ENCODE measurements at places on chromosomes 2 and 18.

DNA sequence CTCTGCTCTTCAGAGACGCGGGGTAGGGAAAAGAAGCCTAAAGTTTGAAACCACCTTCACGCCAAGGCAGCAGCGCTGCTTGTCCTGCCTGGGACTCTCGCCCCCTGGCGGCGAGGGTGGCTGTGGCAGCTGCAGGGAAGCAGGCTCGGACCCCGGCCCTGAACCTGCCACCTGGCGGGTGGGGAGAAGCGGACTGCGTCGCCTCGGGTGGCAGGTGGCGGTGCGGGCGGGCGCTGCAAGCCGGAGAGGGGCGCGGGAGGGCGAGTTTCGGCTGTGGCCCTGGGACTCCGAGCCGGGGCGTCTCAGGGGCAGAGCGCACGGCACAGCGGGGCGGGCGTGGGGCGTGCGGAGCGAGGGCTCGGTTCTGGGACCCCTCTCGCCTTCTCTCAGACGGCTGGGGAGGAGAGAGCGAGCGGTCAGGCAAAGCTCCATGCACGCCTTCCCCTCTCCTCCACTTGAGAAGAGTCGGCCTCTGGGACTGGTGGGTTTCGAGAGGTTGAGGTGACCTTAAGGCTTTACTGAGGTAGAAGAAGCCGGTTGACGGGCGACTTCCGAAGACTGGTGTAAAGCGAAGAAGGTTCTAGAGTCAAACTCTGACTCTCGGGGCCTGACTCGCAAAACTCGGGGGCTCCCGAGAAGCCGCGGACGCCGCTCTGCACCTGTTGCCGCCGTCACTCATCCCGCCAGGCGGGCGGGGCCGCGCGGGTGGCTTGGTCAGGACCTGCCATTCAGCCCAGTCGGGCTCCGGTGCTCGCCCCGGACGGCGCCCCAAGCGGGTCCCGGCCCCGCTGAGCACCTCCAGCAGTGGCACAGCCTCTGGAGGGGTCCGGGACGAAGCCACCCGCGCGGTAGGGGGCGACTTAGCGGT, 1.1 kb upstream of the BOLL start:
- DNase-seq, result peak; percentile 75

DNA sequence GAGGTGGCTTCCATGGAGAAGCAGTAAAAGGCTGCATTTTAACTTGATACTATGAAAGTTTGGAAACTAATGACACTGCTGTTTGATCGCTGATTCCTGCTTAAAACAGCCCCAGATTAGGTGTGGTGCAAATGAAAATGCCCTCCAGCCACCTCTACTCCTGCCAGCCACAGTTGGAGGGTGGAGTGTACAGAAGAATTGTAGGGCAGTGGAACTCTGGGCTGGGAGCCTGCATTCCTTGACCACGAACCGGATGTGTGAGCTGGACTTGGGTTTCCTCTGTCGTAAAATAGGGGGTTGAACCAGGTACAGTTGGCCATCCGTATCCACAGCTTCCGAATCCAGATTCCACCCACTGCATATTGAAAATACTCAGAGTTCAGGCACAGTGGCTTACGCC, 84.6 kb upstream of the RFX8 start:
- no peak for DNase-seq

DNA sequence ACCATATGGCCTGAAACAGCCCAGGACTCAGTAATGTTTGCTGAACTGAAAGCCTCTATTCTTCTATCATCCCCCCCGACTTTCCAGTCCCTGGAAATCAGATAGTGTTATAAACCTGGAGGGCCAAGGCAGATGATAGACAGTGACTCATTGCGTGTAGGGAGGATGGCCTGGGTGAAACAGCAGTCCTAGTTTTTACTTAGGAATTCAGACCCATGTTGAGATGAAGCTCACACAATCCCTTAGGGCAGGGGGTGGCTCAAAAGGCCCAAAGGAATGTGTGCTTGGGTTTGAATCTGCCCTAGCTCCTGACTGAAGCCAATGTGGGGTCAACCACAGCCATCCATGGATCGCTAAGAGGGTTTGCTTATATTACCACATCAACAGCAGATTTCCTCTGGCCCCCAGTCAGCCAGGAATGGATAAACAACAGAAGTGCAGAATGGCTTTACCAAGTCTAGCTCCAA, 43.9 kb upstream of the STPG4 start:
- no peak for DNase-seq

DNA sequence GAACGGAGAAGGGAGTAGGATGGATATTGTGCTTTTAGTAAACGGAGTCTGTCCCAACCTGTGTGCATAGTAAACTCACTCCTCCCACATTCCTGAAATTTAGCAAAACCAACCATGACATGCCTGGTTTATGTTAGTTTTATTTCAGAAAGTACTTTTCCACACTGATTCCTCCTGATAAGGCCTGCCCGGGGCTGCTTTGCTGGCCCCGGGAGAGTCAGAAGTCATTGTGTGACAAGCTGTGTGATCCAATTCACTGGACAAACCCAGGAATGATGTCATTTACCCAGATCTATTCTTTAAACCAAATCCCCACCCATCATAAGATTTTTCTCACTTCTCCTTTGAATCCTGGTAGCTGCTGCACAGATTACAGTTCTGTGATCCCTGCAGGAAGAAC, 109.0 kb downstream of the SETBP1 start:
- peak; percentile 50 for DNase-seq

DNA sequence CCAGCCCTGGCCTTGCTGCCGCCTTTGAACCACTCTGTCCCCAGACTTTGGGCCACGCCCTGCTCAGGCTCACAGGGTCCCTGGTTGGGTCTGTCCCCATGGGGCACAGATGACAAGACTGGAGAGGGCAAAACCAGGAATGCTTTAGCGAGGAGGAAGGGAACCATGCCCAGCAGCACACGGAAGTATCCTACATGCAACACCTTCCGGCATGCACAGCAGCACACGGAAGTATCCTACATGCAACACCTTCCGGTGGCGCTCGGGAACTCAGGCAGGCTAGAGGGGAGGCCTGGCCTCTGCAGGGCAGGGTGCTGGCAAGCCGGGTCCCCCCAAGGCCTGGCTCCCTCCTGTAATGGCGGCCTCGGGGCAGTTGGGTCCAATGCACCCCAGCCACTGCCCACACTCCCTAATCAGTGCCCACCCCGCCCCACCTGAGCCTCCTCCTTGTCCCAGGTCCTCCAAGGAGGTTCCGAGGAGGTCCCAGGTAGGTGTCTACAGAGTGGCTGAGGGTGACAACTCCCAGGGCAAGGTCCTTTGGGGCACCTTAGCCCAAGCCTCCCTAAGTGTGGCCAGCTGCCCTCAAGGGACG, 33.6 kb upstream of the SNED1 start:
- no peak for DNase-seq

- no peak for DNase-seq
Measured at GRCh38 chr2:55995211-55995610, 71.6 kb upstream of the EFEMP1 start.

Measured in eye (tissue), 1 donor.